ENCODE measurements at places on chromosomes 13 and 19. TPM values are rescaled to one million over a fixed set of nuclear protein-coding genes. Genes with fewer than 3 reads are reported as not detected.
A peak's percentile ranks its signal among the peaks of the same experiment; 100 is the strongest.

DNA sequence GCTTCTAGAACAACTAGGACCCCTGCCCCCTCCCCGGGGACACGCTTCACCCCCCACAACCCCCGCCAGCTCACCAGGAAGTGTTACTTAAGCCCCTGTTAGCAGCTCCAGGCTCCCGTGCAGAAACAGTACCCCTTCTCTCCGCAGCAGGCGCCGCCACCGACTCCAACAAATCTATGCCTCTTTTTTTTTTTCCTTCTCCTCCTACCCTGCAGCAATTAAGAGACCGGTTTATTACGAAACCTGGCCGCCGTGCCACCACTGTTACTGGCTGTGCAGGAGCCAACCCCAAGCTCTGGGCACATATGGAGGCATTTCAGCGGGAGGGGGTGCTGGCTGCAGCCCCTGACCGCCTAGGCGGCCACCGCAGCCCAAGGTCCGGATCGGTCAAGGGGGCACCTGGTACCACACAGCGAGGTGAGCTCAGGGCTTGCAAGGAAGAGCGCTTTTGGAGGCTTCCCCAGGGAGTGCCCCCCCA lies 2.4 kb downstream of the GADD45B start:
- DNase-seq = peak; percentile 77

DNA sequence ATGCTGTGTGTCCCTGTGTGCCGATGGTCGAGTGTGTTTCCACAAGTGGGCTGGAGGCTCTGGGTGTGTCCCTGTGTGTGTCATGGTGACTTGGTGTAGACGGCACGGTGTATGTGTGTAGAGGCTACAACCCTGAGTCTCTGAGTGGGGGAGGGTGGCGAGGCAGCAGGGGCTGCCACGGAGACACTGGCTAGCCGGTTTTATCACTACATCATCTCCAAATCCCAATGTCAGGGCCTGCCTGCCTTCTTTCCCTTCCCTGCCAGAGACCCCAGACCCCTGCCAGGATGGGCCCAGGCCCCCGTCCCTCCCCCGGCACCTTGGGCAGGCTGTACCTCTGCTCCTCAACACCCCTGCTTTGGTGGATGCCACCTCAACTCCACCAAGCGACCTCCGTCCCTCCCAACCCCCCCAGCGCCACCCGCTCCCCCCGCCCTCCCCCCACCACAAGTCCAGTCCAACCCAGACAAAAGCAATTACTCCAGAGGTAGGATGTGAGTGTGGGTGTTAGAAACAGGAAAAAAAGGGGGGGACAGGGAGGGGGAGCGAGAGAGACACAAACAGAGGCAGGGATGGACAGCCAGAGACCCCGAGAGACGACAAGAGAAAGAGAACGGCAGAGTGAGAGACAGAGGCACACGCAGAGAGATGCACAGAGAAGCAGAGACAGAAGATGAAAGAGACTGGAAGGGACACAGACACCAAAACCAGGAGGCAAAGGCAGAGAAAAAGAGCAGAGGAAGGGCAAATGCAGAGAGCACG lies 21.6 kb upstream of the POU2F2 start:
- no peak for DNase-seq

DNA sequence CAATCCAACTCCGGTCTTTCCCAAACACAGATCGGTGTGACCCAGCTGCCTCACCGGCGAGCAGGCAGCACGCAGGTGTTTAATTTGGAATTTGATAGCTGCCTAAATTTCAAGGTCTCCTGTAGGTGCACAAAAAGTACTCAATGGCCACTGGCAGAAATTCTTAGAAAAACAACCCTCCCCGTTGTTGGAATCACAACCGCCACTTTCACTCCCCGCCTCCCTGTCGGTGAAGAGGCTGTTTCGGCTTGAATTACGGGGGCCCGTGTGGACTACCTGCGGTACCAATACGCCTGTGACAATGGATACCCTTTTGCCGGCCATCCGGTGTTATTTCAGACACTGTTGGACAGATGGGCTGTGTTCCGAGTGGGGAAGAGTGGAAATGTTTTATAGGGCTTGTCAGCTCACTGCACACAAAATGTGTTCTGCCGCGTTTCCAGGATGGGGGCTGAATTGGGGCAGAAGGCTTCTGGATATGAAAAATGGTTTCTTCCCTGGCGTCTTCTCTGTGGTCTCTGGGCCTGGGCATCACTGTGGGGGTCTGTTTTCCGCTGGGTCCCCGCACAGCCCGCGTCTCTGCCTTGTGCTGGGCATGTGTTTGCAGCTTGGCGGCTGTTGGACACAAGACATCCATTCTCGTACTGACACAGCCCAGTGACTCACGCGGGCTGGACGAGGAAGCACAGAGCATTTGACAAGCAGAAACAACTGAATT lies 45.4 kb downstream of the ZIC5 start:
- DNase-seq = no peak

GRCh38 chr13:110726726-110727125 lies 13.2 kb downstream of the ING1 start:
- peak; percentile 75 for DNase-seq

ZNF181 gene
- 8.3 TPM for total RNA-seq

- no peak for DNase-seq
Observed at GRCh38 chr13:102466610-102467190, 64.9 kb upstream of the FGF14 start.

- no peak for DNase-seq
Observed at GRCh38 chr19:1986357-1987162, 29.0 kb downstream of the BTBD2 start.

Data from OCI-LY7 (cell line).